Activated T-cell treated with anti-CD3 and anti-CD28 coated beads, Interleukin-2, amount 50 U/mL, for 72 hours (primary cell): ENCODE measurements at places on chromosomes 11 and 22.

DNA sequence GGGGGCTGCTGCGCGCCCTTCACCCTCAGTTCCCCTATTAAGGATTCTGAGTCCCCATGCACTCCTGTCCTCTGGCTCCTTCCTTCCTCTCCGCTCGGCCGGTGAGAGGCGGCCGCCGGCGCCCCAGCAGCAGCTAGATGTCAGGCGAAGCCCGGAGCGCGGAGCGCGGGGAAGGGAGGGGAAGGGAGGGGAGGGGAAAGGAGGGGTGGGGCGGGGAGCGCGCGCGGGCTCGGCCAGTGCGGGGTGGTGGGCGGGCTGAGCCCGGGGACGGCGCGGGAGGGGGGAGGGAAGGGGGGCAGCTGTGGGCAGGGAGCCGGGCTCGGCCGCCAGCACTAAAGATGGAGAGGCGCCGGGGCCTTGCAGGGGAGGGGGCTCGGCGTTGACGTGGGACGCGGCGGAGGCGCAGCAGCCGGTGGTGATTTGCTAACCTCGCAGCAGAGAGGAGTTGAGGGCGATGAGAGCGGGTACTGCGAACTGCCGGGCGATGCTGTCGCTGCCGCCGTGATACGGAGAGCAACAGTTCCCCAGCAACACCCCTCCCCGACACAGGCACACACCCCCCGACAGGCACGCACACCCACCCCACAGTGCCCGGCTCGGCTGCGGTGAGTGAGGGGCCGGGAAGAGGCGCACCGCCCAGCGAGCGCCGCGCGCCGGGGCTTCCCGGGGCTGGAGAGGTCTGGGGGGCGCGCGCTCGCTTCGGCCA lies at the start of gene ZBTB16:
TSS of gene ZBTB16 (plus strand) at position 434 of the 706 bp plus-strand sequence. CDS start 3,590 bp downstream, outside the sequence.
- DNase-seq = peak; percentile 49

DNA sequence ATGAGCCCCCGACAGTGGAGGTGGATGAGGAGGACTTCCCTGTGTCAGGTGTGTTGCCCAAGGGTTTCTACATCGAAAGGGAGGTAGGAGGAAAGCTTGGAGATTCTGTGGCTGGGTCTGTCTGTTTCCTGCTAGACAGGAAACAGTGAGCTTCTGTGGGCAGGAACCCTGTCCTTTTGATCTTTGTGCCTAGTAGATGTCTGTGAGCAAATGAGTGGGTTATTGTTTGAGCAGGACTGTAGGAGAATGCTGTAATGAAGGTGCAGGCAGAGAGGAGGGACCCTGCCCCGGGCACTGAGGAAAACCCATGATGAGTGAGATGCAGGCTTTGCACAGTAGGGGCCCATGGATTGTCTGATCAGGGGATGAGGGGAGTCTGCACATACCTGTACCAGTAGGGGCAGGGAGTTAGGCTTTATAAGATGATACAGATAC lies 14.0 kb downstream of the USP35 start:
- DNase-seq = peak; percentile 39

DNA sequence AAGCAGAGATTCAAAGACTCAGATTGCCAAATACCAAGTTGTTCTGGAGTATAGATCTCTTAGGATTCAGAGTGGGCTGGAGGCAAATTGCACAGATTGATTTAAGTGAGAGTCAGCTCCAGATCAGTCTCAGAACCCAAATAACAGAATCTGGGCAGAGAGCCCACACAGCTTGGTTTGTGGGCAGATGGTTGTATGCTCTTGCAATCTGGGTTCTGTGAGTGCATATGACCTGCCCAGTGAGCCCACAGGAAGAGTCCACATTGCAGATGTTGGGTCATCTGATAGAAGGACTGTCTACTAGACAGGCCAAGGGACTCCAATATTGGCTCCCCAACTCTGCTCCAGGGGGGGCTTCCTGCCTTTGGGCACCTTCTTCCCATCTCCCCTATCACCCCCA lies 65.9 kb downstream of the ADAMTS15 start:
- DNase-seq = no peak

DNA sequence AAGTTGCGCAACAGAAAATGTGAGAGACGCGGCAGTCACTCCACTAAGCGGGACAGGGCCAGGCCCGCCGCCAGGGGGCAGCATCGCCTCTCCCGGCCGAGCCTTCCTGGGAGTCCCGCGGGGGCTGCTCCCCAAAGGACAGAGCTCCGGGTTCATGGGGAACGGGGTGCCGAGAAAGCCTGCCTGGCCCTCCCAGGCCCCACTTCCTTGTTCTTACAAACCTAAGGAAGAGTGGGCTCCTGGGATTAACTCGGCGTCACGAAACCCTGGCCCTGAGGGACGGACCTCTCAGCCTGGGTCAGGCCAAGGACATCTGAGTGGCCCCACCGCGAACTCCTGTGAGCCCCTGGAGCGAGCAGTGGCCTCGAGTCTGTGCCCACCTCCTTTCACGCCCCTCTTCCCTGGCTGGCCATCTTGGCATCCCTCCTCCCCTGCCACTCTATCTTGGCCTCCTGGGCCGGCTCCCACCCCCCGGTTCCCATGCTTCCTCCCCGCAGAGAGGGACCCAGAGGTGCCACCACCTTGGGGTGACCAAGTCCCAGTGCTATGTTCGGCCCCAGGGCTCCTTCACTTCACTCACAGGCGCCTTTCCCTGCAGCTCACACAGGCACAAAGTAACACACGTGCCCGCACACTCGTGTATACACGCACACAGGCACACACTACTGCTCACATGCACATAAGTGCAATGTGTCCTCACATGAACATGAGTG lies 99.9 kb upstream of the FGF3 start:
- DNase-seq = peak; percentile 72

DNA sequence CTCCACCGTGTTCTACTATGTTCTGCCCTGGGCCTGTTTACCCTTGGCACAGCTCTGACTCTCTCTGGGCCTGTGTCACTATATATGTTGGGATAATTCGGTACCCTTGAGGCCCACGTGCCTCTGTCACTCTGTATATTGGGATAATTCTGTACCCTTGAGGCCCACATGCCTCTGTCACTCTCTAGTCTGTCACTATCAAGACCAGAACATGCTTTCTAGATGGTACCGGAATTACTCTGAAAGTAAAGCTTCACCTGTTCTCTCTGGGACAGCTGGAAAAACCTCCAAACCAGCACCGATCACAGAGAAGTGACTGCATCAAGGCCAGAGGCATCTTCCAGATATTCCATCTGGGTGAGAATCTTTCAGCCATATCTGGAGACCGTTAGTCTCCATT lies 9.3 kb upstream of the FCHSD2 start:
- DNase-seq = no peak

GRCh38 chr11:43234881-43235280 lies 76.9 kb upstream of the API5 start:
- no peak for DNase-seq

GRCh38 chr11:68825571-68825970 lies 16.1 kb downstream of the CPT1A start:
- peak; percentile 32 for DNase-seq

GRCh38 chr22:34917239-34917638 lies 148.7 kb upstream of the ISX start:
- no peak for DNase-seq

DNA sequence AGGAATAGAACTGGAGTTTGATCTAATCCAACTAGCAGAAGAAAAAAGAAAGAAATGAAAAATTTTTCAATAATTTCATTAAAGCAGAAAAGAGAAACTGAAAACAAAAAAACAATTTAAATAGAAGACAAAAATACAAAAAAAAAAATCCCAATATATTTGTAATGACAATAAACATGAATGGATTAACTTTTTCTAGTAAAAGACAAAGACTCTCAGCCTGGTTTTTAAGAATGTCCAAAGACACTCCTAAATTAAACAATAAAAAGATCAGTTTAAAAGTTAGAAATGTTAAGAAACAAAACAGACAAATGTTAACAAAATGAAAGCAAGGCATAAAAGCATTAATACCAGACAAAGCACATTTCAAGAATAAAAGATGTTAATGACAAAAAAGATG lies 50.3 kb upstream of the ME3 start:
- no peak for DNase-seq

- no peak for DNase-seq
Measured at GRCh38 chr22:20435436-20436306, 2.0 kb downstream of the SCARF2 start.

- DNase-seq = no peak
Measured at GRCh38 chr11:114262681-114263512, 33.3 kb upstream of the NNMT start.

- no peak for DNase-seq
Measured at GRCh38 chr11:65067446-65067845, 9.1 kb upstream of the NAALADL1 start.

DNA sequence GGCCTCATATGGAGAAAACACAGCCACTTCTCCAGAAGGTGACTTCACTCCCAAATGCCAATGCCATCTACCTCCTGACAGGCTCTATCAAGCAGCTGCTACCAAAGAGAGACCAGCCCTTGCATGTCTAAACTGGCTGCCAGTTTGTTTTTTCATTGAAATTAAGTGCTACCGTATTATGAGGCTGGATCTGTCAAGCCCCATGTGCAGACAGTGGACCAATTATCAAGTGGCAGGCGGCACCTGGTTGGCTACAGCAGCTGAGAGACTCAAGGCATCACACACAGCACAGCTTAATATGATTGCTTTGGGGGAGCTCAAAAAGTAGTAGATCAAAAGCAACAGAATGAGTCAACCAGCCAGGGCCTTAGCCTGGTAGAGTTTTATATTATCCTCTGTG lies 1293.0 kb upstream of the TENM4 start:
- DNase-seq = no peak

DNA sequence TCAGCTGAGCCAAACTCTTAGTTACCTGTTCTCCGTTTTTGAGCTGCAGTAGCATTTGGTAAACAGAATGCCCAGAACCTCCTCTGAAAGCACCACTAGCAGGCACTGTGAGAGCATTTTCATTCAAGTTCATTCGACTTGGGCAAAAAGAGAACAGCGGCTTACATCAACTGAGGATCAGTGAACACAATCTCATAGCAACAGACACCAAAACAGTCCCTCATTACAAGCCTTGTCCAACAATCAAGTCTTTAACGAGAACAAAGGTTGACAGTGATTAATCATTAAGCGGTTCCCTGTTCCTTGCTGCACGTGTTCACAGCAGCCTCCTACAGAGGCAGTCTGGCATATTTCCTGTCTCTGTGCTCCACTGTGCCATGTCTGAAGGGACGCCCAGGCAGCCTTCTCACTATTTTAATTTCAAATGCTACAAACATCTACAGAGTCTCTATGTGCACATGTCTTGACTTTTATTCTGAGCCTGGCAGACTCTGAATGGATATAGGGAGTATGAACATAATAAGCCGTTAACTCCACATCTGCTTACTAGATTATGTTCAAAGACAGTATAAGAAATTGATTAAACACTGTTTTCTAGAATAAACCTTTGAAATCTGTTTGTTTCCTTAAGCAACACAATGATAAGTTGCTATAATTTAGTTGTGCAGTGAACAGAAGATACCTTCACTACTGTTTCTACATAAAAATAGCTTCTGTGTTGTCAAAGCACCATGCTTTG lies 88.3 kb upstream of the MTMR2 start:
- DNase-seq = peak; percentile 45

- no peak for DNase-seq
Measured at GRCh38 chr11:70085815-70086769, 8.0 kb downstream of the ANO1 start.

DNA sequence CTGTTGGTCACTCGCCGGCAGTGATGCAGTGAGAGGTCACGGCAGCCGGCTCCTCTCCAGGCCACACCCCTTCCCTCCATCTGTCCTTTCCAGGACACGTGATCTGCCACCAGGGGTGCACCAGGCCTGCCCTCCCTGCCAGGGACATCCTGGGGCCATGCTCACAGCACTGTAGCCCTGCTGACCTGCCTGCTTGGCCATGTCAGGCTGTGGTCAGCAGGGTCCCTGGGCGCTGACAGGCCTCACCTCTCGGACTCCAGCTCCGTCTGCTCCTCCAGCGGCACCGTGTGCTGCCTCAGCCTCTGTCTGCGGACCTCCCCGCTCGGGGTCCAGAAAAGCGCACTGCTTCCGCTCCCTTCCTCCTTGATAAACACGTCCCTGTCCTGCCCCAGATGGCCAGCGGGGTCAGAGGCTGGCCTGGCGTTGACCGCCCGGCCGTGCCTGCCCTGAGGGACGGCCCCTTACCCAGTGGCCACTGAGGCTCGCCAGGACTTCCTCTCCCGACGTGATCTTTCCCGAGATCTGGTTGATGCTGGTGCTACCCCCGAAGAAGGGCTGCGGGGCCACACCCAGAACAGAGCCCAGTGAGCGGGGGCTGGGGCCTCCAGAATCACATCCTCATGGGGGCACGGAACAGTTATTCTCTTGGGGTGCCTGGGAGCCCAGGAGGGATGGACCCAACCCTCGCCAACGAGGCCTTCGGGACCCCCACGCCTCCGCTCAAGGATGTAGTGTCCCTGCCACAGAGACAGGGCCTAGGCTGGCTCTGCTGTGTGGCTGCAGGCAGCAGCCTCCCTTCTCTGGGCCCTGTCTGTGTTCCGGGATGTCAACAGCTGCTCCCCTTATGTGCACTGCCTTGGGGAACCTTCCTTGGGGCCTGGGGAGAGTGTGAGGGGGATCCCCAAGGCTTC lies 36.3 kb upstream of the CARS1 start:
- DNase-seq = no peak

DNA sequence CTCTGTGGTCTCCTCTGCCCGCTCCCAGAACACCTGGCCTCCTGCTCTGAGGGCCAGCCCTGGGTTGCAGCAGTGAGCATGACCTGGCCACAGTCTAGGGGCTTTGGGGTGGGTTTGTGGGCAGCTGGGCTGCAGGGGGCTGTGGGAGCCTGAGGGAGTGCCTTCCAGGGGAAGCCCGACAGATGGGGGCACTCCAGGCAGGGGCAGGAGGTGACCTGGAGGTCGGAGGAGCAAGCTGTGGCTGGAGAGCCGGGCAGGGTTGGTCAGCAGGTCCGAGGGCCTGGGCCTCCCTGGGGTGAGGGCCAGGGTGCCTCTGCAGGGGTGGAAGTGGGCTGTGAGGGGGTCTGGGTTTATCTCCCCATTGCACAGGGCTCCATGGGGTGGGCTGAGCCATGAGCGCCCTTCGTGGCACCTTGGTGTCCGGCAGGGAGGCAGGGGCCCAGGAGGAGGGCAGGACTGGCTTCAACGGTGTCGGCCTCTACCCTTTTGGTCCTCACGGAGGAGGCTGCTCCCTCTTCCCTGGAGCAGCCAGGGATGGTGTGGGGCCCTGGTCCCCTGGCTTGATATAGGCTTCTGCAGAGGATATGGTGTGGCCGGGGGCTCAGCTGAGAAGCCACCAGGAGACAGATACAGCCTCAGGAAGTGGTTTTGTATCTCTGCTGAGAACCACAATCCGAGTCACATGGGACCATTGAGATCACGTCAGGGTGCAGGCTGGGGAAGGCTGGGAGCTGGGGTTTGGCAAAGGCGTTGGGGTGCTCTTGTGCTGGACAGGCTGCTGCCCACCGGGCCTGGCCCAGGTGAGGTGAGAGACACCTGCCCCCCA lies 22.3 kb downstream of the KCNQ1 start:
- DNase-seq = peak; percentile 61

- DNase-seq = no peak
Measured at GRCh38 chr11:100419518-100419917, 267.6 kb upstream of the ARHGAP42 start.
